ENCODE measurements at places on chromosomes 5 and 9.

DNA sequence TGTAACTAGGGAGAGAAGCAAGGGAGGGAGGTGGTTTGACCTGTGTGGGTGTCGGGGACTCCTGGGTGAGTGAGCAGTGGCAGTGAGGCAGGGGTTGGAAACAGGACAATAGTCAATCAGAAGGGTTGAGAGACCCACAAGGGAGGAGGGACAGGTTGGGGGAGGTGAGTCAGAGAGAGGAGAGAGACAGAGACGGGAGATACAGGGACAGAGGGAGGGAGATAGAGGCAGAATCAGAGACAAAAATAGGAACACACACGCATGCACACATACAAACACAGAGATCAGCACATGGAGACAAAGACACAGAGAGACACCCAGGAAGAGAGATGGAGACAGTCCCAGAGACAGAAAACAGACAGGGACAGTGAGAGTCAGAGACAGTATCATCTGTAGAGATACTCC is 39.3 kb upstream of the PTGS1 start:
- DNase-seq: no peak

GRCh38 chr5:9197881-9198260 is 348.0 kb downstream of the SEMA5A start:
- DNase-seq: no peak

- DNase-seq: no peak
These were observed 150.3 kb upstream of the TAS2R1 start for GRCh38 chr5:9780501-9780900.

- DNase-seq: no peak
These were observed 214.1 kb downstream of the SMARCA2 start for GRCh38 chr9:2229109-2229721.

- DNase-seq: no peak
These were observed 557.9 kb upstream of the GRAMD2B start for GRCh38 chr5:125865166-125865815.

- no peak for DNase-seq
These were observed 41.0 kb upstream of the EGFL7 start for GRCh38 chr9:136621734-136622093.

- DNase-seq: no peak
These were observed 101.1 kb downstream of the LMNB1 start for GRCh38 chr5:126878085-126878484.

- no peak for DNase-seq
These were observed 4.6 kb downstream of the FOXD1 start for GRCh38 chr5:73443829-73444498.

DNA sequence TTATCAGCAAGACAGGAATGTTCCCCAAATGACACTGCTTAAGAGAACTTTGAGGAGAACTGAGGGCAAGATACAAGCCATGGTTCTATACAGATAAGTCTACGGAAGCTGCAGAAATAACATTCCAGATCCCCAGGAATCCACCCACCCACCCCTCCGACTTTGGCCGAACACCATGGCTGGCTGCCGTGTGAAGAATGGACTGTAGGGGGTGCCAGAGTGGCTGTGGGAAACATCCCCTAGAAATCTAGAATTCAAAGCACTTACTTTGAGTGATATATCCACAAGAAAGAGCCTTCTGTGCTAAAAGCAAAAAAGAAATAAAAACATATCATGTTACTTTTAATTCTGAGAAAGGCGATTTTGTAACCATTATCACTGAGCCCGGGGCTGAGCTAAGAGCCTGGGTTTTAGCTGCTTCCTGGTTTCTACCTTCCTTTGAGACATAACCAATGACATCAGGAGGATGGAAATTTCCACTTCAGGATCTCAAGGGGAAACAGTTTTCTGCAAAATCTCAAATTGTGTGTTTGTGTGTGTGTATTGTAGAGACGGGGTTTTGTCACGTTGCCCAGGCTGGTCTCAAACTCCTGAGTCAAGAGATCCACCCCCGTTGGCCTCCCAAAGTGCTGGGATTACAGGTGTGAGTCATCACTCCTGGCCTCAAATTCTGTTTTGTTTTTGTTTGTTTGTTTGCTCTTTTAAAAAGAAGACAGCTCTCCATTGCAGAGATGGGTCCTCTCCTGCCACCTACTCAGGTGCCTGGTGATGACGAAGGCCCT is 36.4 kb downstream of the GGTA1 start:
- no peak for DNase-seq

DNA sequence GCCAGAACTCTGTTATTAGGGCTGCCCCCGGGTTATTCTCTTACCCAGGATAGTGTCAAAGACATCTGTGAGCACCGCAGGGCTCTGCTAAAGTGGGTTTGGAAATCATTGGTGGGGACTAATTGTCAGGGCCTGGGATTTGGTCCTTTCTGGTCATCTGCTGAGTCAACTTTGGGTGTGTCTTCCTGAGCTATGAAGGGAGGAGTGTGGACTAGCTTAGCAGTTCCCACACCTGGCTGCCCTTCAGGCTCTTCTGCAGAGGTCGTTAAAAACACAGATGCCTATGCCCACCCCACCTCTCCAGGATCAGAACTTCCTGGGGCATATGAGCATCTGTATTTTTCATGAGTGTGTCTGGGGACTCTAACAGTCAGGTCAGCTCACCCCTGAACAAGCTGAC is 352.2 kb downstream of the SLIT3 start:
- DNase-seq: no peak

- no peak for DNase-seq
These were observed 18.5 kb downstream of the PPARGC1B start for GRCh38 chr5:149748471-149749094.

- DNase-seq: no peak
These were observed 151.4 kb downstream of the HSD17B3 start for GRCh38 chr9:96150324-96151227.

DNA sequence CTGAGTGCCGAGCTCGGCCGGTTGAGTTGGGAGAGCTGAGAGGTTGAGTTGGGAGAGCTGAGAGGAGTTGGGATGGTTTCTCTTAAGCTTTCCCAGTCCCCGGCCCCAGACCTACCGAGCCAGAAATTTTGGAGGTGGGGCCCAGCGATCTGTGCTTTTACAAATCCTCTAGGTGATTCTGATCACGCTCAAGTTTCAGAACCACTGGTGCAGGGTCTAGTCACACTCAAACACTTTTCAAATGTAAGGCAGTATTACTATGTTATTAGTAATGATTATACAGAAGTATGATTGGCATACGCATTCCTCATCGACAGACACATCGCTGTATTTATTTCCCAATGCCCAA is 256 bp upstream of the CLINT1 start:
- no peak for DNase-seq

- DNase-seq: no peak
These were observed 2.9 kb downstream of the RPS23 start for GRCh38 chr5:82275216-82275664.

GRCh38 chr5:148957591-148958202 is 105.2 kb downstream of the SH3TC2 start:
- DNase-seq: no peak

- DNase-seq: no peak
These were observed at the start of gene GPSM1 for GRCh38 chr9:136327304-136327974. Gene GPSM1 (plus strand): TSS chr9:136327539. CDS start chr9:136327696, 157 bp downstream.

- no peak for DNase-seq
These were observed 187.8 kb downstream of the NR3C1 start for GRCh38 chr5:143215690-143216089.

DNA sequence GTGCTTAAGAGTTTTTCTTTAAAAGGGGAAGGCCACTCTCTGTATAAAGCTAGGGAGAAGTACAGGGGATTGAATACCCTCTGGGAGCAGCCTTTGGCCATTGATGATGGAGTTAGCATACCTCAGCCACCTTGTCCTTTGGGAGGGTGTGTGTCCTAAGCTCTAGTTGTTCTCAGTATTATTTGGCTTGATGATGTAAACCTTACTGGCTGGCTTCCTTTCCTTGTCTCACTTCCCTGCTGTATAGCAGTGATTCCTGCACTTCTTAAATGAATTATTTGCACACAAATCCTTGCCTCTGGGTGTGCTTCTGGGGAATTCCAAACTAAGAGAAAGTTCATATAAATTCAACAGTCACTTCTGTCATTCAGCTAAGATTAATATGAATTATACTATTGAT is 234.9 kb upstream of the RIOK2 start:
- DNase-seq: no peak
